ENCODE measurements at places on chromosomes 4 and X.

DNA sequence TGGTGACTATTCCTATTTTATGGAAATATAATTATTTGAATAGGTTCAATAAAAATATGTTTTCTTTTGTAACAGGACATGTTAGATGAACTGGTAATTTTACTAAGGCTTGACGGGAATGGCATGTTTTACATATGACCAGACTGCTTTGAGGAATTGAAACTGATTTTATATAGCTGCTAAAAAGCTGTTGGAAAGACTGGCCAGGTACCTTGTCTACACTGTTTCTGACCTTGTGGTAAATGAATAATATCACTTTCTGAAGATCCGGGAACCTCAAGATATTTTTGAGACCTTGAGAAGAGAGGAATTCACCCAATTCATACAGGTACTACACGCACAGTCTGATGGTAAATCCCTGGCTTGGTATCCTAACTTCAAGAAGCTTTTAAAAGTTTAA, 42.1 kb upstream of the USP46 start:
- DNase-seq = no peak

DNA sequence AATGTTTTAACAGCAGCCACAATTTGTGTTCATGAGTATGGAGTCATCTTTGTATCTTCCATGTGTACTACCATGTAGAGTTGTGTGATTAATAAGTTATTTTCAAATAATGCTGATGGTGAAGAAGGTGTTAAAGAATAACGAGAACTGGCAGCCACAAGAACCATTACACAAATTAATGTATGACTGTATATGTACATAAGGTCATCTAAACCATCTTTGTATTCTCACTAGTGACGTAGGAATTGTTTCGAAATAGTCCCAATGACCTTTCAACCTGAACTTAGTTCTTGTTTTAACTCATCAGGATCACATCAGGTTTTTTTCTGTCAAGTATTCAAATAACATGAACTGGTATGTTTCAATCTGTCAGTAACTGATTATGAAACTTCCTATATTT, 48.3 kb upstream of the NOCT start:
- peak; percentile 23 for DNase-seq

DNA sequence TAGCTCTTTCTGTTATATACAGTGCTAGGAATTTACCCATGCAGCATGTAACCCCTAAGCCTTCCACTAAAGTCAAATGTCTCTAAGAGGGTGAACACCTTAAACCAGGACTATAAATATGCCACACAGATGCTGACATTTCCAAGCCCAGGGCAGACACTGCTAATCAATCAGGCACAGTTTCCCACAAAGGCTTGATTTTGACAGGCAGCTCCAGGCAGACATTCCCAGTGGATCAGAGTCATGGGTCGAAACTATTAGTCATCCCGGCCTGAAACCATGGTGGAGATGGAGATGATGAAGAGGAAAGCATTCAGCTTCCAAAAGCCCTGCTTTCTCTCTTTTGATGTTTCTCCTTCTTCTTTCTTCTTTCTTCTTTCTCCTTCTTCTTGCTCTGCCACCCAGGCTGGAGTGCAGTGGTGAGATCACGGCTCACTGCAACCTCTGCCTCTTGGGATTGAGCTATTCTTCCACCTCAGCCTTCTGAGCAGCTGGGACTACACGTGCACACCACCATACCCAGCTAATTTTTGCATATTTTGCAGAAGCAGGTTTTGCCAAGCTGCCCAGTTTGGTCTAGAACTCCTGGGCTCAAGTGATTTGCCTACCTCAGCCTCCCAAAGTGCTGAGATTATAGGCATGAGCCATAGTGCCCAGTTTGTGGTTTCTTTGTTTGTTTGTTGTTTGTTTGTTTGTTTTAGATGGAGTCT, 21.0 kb upstream of the SORCS2 start:
- DNase-seq = no peak

DNA sequence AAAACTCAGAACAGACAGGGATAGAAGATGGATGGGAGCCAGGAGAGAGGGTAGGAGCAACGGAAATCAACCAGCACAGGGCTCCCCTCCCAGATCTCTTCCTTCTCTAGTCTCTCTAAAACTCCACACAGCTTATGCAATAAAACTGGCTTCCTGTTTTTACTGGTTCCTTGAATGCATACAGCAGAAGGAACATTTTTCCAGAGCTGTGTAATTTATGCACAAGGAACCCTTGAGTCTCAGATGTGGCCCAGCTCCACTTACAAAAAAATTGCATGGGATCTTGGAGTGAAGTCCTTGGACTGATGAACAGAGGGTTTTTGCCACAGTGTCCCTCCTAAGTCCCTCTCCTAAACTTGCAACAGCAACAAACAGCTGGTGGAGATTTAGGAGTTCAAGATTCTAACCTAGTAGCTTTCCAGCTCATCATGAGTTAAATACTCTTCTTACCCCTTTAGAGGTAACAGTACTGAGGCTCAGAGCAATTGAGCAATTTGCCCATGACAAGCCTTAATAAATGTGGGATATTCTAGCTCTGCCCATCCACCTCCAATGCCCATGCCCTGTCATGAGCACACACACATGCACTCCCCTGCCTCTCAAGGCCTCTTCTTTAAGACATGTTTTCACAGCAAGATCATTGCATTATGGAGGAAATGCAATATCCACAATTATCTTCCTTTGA, 18.4 kb upstream of the CC2D2A start:
- DNase-seq = peak; percentile 58

DNA sequence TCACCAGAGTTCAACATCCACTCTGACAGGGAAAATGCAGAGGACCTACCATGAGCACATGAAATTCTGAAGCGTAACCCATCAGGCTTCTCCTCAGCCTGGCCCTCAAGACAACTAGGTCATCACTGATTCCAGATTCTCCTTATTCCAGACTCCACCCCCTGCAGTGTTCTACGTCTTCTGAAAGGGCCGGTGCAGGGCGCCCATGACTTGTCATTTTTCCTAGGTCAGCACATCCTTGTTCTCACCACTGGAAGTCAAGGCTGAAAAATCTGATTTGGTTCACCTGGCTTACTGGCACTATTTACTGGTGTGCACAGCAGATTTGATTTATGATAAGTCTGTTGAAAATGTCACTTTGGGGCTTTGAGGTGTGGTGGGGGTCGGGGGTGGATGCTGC, 140.9 kb upstream of the KLF3 start:
- no peak for DNase-seq
